Daoy (cell line): ENCODE measurements at places on chromosomes 6 and 20. TPM values are rescaled to one million over a fixed set of nuclear protein-coding genes. Genes with fewer than 3 reads are reported as not detected.
A peak's percentile ranks its signal among the peaks of the same experiment; 100 is the strongest.

GSTA2 gene
- not detected in 2 replicates for total RNA-seq

AVP gene
- not detected in 2 replicates for total RNA-seq

ARMH2 gene
- not detected in 2 replicates for total RNA-seq

RTN4IP1 gene
- total RNA-seq = 20.1 and 23.3 TPM in 2 replicates

DNA sequence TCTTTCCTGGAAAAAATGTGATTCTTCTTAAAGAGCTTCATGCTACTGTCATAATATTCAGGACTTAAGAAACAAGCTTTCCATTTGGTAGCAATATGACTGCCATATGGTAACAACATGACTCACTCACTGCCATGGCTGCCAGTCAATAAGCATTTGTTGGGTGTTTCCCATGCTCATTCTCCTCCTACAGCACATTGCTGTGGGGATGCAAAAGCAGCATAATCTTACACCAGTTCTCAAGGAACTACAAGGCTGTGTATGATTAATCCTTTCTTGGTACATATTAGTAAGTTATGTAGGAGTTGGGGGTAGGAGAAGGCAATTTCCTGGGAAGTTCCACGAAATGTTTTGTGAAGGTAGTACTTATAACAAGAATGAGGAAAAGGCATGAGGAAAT lies 76.7 kb downstream of the CEP162 start:
- DNase-seq = peak; percentile 73

DNA sequence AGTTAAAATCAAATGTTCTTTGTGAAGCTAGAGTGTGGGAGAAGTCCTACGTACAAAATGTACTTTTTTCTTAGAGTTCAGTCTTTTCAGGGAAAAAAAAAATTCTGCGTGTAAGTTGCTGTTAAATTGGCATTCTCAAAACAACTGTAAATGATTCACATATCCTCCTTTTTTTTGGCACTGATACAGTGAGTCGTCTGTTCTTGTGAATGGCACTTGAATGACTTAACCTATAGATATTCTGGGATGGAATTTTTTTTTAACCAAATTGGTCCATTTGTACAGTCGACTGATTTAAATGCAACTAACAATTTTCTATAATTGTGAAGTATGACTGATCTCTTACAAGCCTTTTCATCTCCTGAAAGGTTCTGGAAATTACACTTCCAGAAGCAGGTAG lies 5.5 kb upstream of the JAG1 start:
- no peak for DNase-seq

DNA sequence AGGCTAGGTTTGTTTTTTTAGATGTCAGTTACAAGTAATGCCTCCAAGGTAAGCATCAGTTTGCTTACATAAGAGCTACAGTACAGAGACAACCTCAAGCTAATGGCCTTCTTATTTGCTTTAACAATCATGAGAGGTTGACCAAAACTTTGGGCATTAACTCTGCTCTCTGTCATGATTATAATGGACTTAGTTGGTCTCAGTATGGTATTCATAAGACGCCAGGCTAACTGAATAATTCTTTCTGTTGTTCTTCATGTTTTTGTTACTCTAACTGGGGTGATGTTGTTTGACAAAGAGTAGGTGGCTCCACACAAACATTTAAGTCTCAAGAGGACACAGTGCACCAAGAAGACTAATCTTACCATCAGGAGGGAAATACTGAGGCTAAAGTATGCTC lies 9.8 kb downstream of the CST9 start:
- DNase-seq = no peak

- DNase-seq = no peak
Observed at GRCh38 chr6:24536466-24536865, 41.7 kb downstream of the ALDH5A1 start.

- DNase-seq = no peak
Observed at GRCh38 chr6:38021029-38021428, 201.5 kb downstream of the ZFAND3 start.

GRCh38 chr6:16320533-16321340 lies 82.3 kb downstream of the GMPR start:
- DNase-seq = no peak

DNA sequence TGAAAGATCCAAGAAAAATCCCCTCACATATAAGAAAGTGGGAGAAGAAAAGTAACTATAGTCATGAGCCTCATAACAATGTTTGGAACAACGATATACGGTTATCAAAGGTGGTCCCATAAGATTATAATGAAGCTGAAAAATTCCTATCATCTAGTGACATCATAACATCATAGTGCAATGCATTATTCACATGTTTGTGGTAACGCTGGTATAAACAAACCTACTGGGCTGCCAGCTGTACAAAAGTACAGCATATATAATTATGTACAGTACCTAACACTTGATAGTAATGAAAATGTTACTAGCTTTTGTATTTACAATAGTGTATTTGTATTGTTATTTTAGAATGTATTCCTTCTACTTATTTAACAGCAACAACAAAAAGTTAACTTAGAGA lies 240.7 kb downstream of the RNGTT start:
- no peak for DNase-seq

GRCh38 chr20:20253744-20254330 lies 114.1 kb upstream of the INSM1 start:
- DNase-seq = no peak

DNA sequence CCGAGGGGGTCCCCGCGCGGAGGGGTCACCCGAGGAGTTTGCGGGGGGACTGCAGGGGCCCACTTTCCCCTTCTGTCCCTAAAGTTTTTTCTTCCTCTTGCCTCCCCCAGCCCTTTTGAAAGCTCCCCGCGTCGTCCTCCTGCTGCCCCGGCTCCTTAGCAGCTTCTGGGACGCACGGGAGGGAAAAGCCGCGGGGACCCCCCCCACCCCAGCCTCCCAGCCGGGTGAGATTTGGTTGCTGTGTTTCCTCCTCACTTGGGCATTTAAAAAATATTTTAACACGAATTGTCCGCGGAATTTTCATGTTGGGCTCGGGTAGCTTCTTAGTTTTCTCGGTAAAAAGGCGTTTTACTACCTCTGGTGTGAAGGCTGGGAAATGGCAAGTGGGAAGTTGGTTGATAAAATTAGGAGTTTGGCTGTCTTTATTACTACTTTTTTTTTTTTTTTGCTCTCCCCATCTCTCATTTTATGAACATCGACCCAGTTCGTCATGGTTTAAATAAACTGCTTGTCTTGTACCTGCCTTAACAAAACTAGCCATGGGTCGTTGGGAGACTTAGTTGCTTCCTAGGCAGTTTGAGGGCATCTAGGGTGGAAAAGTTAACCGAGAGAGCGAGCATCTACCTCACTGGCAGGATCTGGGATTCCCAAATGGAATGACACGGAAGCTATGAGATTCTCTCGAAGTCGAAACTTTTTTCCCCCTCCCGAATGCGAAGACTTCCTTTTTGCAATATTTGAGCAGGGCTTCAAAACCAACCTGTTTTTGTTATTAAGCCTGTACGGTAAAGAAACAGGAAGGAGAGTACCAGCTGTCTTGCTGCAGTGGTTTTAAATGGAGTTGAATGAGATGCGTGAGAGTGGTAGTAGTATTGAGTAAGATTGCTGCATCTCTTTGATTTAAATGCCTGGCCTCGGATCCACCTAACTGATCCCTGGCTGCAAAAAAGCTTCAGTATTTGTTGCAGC lies 868 bp downstream of the NCOA3 start:
- peak; percentile 15 for DNase-seq

DNA sequence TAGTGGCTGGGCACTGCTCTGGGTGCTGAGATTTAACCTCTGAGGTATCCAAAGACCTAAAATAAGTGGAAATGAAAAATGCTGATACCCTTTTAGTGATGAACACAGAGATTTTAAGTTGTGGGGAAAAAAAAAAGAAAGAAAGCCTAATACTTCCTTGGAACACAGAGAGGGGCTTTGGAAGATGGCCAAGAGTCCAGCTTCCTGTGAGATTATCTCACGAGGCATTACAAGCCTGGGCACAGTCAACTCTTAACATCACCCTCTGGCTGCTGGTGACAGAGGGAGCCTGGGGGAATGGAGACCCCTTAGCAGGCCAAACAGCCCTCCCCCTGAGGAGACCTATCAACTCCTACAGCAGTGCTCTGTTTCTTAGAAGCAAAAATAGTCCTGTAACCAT lies 19.7 kb downstream of the BTN2A1 start:
- no peak for DNase-seq

DNA sequence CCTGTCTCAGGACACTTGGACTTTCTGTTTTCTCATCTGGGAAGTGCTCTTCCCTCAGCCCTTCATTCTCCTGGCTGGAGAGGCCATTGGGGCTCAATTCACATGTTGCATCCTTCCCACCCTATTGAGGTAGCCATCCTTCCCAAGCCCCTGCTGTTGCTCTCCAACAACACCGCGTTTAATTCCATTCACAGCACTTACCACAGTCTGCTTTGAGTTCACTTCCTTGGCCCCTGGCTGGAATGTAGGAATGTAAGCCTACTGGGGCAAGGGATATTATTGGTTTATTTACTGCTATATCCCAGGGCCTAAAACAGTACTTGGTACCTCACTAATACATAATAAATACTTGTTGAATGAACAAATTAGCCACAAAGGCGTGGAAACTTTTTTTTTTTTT lies 6.7 kb upstream of the GFOD1 start:
- DNase-seq = no peak

GRCh38 chr6:26554447-26554696 lies 16.2 kb downstream of the HMGN4 start:
- DNase-seq = no peak

GRCh38 chr6:165031502-165031901 lies 277.9 kb downstream of the C6orf118 start:
- no peak for DNase-seq

DNA sequence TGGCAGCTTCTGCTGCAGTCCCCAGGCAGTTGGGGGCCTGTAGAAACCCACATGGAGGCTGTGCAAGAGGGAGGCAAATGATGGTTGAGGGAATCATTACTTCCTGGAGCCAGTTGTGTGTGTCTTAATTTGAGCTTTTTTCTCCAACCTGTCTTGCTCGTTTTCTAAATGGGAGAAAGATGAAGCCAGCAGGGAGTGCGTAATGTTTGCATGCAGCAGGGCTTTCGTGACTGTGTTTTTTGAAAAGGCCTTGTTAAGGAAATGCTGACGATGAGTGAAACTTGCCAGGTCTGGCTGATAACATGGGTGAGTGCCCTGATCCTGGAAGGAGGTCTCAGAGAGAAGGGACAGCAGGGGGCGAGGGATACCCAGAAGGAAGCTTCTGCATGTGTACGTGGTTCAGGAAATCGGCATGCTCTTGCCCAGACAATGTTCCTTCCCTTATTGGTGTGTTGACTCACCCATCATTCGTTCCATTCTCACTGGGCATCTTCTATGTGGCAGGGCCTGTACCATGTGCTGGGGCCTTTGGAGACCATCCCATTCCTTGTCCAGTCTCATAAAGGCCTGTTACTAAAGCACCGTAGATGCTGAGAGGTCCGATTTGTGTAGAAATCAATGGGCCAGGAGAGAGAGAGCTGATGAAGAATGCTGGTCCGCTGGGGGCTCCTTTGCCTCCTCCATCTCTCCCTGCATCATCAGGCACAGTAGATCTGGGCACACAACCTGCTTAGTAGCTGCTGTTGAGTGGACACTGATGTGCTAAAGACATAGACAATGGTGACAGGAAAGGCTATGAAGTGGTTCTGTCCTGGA lies 27.4 kb downstream of the GLP1R start:
- no peak for DNase-seq
